ENCODE measurements at places on chromosomes 1 and 21. TPM values are rescaled to one million over a fixed set of nuclear protein-coding genes. Genes with fewer than 3 reads are reported as not detected.

Gene DIPK1A
- total RNA-seq, result 37.1 TPM

Gene GJA9
- total RNA-seq, result not detected

Gene LCE1B
- total RNA-seq, result not detected

Gene COL24A1
- total RNA-seq, result 1.8 TPM

Gene CTTNBP2NL
- total RNA-seq, result 17.0 TPM

Gene AKR7A3
- 3.2 TPM for total RNA-seq

Gene TCHHL1
- total RNA-seq, result not detected

Gene LCE2B
- total RNA-seq, result not detected

Gene HPCAL4
- 19.7 TPM for total RNA-seq

Gene FCRLB
- 0.88 TPM for total RNA-seq

Data from spinal cord (tissue), 10 donors.